ENCODE measurements at places on chromosomes 2 and 18.

DNA sequence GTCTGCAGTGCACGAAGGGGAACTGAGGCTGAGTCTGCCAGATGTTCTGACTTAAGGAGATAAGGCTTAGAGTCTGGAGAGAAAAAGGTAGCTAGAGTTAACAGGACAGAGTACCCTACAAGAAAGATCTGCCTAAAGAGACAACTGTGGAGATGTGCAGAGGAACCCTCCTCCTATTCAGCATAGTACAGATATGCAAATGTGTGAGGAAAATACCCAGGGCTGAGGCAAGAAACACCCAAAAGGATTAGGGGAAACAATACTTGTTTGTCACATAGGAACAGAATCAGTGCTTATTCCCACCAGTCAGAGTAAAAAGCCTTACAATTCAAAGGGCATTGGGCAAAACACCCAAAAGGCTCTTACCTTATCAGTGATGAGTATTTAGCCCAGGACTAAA, 67.8 kb downstream of the SS18 start:
- DNase-seq, result no peak

DNA sequence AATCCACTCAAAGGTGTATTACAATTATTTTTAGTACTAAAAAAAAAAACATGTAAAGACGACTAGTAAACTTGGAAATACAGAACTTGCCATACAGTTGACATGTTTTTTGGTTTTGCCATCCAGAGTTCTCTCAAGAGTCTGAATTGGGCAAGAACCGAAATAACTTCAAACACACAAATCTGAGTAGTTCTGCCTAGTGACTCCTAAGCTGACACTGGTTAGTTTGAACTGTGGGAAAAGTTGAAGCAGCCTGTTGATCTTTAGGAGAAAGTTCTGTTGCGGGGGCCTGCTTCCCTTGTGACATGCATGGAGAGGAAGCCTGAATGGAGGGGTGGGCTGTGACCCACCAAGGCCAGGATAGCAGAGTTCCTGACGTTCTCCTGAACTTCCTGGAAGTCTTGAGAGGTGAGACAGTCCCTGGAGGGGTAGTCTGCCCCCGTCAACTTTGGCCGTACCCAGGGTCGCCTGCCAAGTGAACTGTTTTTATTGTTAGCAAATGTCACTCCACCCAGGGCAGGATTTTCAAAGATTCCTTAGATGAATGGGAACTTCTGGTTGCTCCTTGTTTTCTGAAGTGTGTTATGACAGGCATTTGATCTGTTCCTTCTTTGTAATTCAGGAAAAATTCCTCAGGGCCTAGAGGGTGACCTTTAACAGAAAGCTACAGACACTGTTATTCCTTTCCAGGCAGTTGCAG, 85.6 kb upstream of the SPTBN1 start:
- DNase-seq, result no peak

GRCh38 chr2:238954841-238955591, 107.1 kb downstream of the TWIST2 start:
- DNase-seq, result no peak

DNA sequence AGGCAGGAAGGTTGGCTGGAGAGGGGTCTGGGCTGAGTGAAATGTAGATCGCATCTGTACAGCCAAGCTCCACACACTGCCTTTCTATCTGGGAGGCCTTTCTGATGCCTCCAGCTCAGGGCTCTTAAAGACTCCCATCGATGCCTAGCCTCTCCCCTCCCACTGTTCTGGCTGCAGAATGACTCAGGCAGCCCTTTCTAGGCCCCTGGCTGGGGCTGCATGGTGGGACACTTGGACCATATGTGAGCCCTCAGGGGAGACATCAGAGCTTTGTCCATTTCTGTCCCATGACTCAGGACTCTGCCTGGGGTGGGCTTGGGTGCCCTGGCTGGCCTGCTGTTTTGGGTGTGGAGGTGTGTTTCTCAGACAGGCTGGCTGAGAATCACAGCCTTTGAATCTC, 101.3 kb downstream of the CELF4 start:
- no peak for DNase-seq

DNA sequence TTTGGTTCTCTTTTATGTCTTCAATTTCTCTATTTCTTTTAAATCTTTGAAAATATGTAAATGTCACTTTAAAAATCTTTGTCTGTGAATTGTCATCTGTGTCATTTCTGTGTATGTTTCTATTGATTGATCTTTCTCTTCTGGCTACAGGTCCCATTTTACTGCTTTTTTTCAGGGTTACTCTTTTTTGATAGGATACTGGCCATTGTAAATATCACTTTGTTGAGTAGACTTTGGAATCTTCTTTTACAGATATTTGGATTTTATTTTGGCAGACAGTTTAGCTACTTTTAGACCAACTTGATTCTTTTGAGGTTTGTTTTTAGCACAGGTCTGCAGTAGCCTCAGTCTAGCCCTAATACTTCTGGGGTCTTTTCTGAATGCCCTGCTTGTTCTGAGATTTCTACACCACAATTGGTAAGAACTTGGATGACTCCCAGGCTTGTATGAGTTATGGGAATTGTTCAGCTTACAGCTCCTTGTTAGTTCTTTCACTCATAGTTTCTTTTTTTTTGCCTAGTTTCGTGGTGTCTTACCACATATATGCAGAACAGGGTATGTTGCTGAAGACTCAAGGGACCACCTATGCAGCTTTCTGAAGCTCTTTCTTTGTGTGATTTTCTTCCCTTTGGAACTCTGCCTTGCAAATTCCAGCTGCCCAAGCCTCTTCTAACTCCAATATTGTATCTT, 122.2 kb downstream of the QPCT start:
- DNase-seq, result no peak

DNA sequence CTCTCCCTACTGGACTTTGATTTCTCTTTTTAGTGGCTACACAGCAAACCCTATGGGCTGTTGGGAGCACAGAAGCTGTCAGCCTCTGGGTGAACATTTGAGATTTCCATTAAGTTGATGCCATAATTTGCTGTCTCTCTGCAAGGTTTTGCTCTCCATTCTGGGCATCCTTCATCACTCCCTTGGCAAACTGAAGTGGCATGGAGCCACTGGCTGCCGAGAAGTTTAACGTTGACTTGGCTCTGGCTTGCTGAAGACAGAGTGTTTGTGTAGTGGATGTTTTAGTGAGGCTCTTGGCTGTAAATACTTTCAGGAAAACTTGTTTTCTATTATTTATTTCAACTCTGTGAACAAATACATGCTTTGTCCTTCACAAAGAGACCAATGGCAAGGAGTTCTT, 91.5 kb downstream of the ALK start:
- no peak for DNase-seq

- DNase-seq, result no peak
Observed at GRCh38 chr18:80204142-80204541, 43.2 kb downstream of the PARD6G start.

- no peak for DNase-seq
Observed at GRCh38 chr18:6782861-6783260, 53.3 kb downstream of the ARHGAP28 start.

DNA sequence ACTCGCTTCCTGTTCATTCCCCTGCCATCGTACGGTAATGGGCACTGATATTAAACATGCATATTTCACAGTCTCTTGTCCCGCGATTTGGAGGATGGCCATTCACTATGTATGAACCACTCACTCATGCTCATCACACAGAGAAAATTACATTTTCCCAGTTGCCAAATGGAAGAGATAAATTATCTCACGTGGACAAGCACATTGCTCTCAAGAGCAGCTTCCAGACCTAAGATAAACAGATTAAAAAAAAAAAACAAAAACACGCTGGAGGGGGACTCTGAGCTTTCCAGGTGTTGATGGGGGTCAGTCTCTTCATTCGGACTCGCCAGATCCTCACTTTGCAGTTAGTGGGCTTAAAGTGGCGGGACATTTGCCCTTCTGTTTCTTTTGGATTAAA, 1.7 kb upstream of the MAPK4 start:
- DNase-seq, result no peak

DNA sequence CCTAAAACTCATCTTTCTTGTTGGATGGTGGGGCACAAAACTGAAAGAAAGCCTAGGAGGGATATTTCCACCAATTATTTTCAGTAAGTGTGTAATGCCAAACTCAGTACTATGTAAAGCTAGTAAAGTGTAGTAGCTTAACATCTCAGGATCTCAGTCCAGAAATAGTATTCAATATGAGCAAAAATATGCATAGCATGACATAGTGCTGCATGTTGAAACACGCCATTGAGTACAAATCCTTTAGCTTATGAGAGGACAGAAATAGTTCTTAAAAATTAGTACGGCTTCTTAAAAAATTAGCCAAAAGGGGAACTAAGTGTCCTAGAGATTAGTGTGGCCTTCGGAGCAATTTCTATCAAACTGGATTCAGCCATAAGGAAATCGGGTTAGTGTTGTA, 21.7 kb upstream of the ATL2 start:
- DNase-seq, result no peak

DNA sequence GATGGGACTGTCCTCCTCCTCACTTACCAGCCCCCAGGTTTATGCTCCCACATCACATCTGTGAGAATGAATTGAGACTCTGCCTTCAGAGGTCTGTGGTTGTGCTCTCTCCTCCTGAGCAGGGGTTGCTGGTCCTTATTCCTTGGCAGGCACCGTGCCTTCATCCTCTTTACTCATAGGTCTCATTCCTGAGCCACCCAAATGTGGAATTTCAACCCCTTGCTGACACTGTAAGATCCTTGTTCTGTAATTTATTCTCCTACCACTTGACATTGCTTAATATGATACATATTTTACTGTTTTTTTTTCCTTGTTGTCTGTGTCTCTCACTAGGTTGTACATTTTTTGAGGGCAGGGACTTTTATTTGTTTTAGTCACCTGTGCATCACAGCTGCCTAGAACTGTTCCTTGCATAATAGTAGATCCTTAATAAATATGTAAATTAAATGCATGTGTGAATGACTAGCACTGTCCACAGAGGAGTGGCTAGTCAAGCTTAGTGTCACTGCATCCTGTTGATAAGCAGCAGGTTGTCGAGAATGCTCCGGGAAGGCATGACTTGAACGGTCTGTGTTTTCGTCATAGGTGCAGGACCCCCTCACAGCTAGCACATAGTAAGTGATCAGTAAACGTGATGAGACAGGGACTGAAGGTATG, 180.6 kb downstream of the ZNF407 start:
- DNase-seq, result no peak

- DNase-seq, result no peak
Observed at GRCh38 chr2:15788455-15788829, 151.9 kb upstream of the MYCN start.

DNA sequence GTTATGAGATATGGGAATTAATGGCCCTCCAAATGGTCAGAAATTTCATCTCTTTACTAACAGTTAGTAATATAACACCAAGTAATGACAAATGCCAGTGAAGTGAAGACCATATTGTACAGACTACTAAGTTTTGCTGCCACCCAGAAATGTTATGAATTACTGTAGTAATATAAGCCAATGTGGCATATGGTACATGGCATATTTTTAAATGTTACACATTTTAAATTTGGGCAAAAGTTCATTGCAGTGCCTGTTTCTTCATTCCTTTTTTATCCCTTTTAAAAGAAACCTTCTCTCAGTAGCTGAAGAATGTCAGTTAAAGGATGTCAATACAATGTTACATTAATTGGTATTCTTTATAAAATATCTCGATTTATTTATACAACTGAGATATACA, 626.5 kb upstream of the SLC8A1 start:
- DNase-seq, result no peak
